Foreskin fibroblast (primary cell): ENCODE measurements at places on chromosomes 16 and 17.

DNA sequence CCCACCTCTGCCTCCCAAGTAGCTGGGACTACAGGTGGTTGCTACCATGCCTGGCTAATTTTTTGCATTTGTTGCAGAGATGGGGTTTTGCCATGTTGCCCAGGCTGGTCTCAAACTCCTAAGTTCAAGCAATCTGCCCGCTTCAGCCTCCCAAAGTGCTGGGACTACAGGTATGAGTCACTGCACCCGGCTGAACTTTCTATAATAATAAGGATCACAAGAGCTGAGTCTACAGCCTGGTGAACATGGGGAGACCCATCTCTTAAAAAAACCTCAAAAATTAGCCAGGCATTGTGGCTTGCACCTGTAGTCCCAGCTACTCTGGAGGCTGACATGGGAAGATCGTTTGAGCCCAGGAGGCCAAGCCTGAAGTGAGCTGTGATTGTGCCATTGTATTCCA lies 53.5 kb downstream of the WDR59 start:
- DNase-seq = no peak

GRCh38 chr16:942436-943060 lies 28.2 kb downstream of the LMF1 start:
- DNase-seq = no peak

DNA sequence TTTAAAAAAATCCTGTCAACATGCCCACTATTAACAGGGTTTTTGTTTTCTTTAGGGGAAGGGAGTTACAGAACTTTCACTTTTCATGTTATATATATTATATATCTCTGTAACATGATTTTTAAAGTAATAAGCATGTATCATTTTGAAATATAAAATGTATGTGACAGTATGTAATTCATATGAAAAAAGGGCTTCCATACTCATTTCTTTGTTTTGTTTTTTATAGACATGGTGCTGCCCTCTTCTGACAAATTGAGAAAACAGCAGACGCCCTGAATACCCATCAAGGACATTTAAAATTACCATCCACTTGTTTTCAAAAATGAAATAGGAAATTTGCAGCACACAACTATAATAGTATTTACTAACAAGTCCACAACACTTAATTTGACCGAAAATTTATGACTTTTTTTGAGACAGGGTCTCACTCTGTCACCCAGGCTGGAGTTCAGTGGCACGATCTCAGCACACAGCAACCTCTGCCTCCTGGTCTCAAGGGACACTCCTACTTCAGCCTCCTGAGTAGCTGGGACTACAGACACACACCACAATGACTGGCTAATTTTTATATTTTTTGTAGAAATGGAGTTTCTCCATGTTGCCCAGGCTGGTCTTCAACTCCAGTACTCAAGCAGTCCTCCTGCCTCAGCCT lies 30.4 kb downstream of the CFDP1 start:
- DNase-seq = no peak

- peak; percentile 94 for DNase-seq
Measured at GRCh38 chr17:80649672-80650330, 105.2 kb downstream of the RPTOR start.

DNA sequence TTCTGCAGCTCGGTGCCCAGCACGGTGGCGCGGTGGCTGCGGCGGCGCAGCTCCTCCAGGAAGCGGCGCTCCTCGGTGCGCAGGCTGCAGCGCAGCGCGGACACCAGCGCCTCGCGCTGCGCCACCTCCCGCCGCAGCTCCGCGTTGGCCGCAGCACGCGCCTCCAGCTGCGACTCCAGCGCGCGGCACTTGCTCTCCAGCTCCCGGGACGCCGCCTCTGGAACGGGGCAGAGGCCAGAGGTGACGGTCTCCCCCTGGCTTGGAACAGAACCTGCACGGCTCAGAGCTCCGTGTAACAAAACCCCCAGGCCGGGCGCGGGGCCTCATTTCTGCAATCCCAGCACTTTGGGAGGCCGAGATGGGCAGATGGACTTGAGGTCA lies 13.2 kb upstream of the CLUH start:
- no peak for DNase-seq
